ENCODE measurements at places on chromosomes 1 and 21.

- DNase-seq = no peak
Measured at GRCh38 chr1:1004780-1005697, 5.1 kb upstream of the HES4 start.

DNA sequence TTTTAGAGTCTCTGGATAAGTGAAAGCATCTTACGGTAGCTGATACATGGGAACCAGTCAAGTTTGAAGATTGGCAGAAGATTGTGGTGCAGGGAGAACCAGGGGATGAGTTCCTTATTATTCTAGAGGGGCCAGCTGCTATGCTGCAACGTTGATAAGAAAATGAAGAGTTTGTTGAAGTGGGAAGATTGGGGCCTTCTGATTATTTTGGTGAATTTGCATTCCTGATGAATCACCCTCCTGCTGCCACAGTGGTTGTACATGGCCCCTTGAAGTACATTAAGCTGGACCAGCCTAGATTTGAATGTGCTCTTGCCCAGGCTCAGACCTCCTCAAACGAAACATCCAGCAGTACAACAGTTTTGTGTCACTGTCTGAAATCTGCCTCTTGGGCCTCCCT lies 45.9 kb downstream of the BTBD8 start:
- no peak for DNase-seq

- no peak for DNase-seq
Measured at GRCh38 chr21:30336596-30336995, 898 bp downstream of the KRTAP27-1 start.

GRCh38 chr1:154413177-154413783 lies 8.1 kb downstream of the IL6R start:
- no peak for DNase-seq

DNA sequence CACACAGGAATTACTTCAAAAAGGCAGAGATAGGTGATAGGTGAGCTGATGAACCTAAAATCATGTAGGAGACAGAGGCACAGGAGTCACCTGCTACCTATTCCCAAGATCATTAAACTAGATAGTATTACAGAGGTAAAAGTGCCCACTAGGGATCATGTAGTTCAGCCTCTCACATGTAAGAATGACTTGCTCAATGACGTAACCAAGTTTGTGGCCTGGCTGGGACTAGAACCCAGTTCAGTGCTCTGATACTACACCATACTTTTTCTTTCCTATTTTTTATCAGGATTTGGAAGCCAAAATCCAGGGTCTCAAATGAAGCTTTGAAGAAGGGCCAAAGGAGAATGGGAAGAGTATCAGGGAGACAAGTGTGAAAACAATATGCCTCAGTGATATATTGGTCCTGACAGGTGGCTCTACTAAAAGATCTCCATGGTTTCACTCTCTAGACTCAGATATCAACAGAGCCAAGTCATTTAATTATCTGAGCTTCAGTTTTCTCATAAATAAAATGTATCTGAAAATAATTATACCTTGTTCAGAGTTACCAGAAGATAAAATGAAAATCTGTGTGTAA lies 87.3 kb upstream of the SLFNL1 start:
- no peak for DNase-seq

- DNase-seq = no peak
Measured at GRCh38 chr1:43912607-43913006, 21.0 kb upstream of the ARTN start.

DNA sequence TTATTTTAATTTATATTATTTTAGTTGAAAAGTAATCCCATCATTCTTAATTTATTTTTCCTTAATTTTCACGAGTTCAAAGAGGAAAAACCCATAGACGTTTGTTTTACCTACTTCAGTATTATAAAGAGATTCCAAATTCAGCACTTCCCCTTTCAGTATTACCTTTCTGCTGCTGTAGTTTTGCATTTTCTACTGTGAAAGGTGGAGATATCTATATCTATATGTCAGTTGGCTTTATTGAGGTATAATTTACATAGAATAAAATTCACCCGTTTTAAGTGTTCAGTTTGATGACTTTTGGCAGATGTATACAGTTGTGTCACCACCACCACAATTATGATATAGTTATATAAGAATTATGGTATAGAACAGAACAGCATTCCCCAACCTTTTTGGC lies 33.0 kb downstream of the MAST2 start:
- DNase-seq = no peak

GRCh38 chr1:9239622-9240401 lies 5.2 kb downstream of the H6PD start:
- no peak for DNase-seq

- no peak for DNase-seq
Measured at GRCh38 chr1:47444562-47445465, 7.0 kb downstream of the FOXD2 start.

DNA sequence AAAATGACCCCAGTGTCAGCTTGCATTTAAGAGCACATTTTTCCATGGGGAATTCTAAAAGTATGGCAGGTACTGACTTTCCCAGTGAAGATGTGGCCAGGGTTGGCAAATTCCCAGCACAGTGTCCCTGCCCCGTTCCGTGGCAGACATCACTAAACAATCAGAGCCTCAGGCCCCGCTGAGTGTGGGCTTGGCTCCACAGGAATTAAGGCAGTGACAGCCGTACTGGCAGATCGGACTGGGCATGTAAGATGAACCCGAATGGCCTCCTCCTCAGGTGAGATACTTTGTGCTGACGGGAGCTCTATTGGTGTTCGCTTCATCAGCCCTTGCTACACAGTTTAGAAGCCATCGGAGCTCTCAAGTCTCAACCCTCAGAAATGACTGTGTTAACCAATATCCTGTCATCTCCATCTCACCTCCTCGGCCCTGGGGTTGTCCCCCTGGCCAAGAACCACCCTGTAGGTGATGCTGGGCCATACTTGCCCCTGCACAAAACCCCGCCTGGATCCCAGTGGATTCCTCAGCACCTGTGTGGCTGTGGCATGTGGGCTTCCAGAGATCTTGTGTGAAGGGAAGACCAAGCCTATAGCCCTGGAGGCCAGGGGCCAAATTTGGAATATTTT lies 29.0 kb upstream of the ABCG1 start:
- DNase-seq = no peak

- no peak for DNase-seq
Measured at GRCh38 chr1:11496551-11497080, 17.7 kb downstream of the DISP3 start.

Data from DMS 273 treated with DMSO at 0.1 percent for 48 hours (cell line).